Bladder microvascular endothelial cell (primary cell): ENCODE measurements at places on chromosomes 6 and 20. TPM values are rescaled to one million over a fixed set of nuclear protein-coding genes. Genes with fewer than 3 reads are reported as not detected.

TAGAP gene
- total RNA-seq: not detected in 2 replicates

SYNDIG1 gene
- total RNA-seq: not detected in 2 replicates

PLN gene
- not detected in 2 replicates for total RNA-seq

NR2E1 gene
- total RNA-seq: not detected in 2 replicates

SLC4A11 gene
- 1.3 and 28.9 TPM in 2 replicates for total RNA-seq

SLCO4A1 gene
- 4.0 and 5.0 TPM in 2 replicates for total RNA-seq

CBLN4 gene
- total RNA-seq: not detected in 2 replicates

KIF25 gene
- total RNA-seq: 0.19 and 0.49 TPM in 2 replicates

USP49 gene
- total RNA-seq: 1.3 and 5.0 TPM in 2 replicates

MRAP2 gene
- total RNA-seq: 0.16 and 0.57 TPM in 2 replicates

ADGB gene
- not detected in 2 replicates for total RNA-seq

HSPA1A gene
- total RNA-seq: 98.4 and 221 TPM in 2 replicates

SAMD3 gene
- not detected in 2 replicates for total RNA-seq

DST gene
- 84.8 and 292 TPM in 2 replicates for total RNA-seq

COX4I2 gene
- total RNA-seq: not detected in 2 replicates

CNKSR3 gene
- total RNA-seq: 4.2 and 22.3 TPM in 2 replicates

TMEM74B gene
- total RNA-seq: 0.16 and 0.25 TPM in 2 replicates
